ENCODE measurements at places on chromosomes 1 and 21.

DNA sequence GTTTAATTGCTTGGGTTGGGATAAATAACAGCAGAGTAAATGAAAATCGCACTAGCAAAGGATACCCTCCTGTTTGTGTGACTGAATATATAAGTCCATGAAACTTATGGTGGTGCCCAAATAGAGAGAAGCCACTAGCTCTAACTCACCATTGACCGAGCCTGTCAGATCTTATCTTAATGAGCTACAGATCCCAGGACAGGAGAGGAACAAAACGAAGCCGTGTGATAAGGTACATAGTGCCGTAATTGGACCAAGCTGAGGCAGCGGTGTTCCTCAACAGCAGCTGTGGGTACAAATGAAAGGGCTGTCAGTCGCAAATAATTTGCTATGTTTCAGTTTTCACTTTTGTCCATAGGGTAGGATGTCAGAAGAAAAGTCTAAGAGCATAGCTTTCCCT, 276.1 kb downstream of the PTBP2 start:
- DNase-seq = no peak

DNA sequence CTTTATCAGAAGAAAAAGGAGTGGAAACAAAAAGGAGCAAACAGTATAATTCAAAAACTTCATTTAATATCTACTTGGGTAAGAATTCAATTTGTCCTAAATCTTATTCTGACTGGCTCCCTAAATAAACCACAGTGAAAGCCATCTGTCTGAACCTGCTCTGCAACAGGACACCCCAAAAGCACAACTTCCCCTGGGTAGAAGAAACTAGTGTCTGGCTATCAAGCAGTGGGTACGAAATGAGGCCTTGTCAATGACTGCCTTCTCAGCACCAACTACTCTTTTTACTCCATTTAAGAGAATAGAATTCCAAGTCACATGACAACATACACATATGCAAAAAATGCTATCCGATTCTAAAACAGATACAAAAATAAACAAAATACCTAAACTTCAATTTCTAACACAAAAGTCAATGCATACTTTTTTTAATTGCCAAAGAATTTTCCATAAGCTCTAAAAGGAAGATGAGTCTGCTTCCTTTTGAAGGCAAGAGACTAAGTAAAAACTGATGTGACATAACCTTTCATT, 206.8 kb downstream of the SLC45A1 start:
- no peak for DNase-seq

DNA sequence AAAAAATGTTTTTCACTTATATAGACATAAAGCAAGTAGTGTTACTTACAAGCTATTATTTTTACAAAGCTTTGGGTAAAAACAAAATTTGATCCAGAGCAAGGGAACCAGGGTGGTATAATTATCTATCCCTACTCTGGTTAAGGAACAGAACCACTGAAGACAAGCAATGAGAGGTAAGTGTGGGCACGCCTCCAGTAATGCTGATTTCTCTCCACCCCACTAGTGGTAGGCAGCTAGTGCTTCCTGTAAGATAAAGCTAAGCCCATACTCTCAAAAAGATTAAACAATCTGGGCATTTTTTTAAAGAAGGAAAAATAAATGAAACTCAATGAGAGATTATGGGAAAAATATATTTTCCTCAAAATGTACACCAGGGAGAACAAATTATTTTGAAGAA, 22.1 kb downstream of the TFB2M start:
- no peak for DNase-seq

- DNase-seq = no peak
Measured at GRCh38 chr1:63200676-63201075, 121.7 kb upstream of the FOXD3 start.

DNA sequence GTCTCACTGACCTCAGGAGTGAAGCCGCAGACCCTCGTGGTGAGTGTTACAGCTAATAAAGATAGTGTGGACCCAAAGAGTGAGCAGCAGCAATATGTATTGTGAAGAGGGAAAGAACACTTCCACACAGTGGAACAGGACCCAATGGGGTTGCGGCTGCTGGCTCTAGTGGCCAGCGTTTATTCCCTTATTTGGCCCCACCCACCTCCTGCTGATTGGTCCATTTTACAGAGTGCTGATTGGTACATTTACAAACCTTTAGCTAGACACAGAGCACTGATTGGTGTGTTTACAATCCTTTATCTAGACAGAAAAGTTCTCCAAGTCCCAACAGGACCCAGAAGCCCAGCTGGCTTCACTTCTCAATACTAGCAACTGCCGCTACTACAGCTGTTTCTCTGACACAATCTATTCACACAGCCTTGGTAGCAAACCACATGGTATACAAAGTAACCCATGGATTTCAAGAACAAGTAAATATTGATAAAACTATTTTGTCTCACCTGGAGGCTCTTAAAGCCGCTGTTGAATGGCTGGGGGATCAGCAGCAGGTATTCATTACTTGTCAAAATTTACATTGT, 25.3 kb upstream of the ITLN1 start:
- no peak for DNase-seq

DNA sequence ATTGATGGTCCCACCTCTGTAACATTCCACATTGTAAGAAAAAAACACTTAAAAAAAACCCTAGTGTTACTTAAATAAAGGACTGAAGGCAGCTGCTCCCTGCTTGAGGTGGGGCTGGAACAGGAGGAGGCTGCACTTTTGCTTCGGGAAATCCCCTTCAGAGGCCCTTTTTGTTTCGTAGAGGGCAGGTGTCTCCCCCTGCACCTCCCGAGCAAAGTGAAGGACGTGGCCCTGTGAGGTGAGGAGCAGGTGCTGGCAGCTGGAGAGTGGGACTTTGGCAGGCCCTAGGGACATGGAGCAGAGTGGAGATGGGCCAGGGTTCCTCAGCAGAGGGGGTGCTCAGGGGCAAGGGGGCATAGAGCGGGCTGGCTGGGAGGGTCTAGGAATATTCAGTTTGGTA, 33.4 kb upstream of the WNT4 start:
- no peak for DNase-seq

DNA sequence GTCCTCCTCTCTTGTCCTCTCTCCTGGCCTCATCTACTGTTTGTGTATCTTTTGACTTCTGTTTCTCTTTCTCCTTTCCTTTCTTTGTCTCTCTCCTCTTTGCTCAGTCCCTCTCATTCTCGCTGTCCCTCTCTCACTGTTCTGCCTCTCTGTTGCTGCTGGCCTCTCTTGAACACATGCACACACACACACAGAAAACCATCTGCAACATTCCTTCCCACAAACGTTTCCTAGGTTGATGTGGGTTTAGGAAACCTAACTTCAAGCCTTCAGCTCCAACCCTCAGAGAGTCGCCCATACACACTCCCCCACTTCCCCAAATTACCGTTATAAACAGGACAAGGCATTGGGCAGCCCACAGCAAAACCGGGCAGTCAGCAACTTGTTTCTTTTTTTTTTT, 10.9 kb upstream of the SSBP3 start:
- DNase-seq = no peak

DNA sequence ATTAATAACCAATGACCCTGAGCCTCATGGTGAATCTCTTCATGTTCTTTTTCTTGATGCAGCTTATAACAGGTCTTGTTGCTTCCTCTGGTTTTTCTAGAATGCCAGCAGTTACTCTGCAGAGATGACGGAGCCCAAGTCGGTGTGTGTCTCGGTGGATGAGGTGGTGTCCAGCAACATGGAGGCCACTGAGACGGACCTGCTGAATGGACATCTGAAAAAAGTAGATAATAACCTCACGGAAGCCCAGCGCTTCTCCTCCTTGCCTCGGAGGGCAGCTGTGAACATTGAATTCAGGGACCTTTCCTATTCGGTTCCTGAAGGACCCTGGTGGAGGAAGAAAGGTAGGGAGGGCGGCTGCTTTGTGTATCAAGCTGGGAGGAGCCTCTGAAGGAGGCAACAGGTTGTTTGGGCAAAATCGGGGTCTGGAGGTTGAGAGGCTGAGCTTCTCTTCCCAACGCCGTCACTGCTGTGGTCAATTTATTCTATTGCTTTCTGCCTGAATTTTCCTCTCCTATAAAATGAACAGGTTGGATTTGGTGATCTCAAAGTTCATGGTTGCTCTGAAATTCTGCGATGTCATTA, 6.7 kb downstream of the ABCG1 start:
- DNase-seq = no peak
